Upper lobe of right lung (tissue), 1 donor: ENCODE measurements at places on chromosomes 4 and X. TPM values are rescaled to one million over a fixed set of nuclear protein-coding genes. Genes with fewer than 3 reads are reported as not detected.

DNA sequence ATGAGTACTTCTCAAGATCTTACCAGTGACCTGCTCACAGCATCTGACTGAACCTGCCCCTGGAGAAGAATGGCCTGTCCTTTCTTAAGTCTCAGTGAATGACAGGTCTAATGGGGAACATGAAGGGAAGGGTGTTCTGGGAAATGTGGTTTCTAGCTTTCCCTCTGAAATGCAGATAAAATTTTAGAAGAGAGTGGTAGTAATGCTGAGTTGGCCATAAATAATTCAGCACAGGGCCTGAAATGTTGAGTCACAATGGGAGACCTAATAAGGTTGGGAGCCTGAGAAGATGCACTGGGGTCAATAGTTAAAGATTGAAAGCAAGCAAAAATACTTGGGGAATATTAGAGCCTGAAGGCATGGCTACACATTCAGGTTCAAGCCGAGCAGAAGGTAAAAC is 214.9 kb upstream of the ARHGAP24 start:
- no peaks in the 10 kb centered on the region for H3K27me3 ChIP-seq
- no peaks in the 10 kb centered on the region for H3K36me3 ChIP-seq
- no peaks in the 10 kb centered on the region for H3K4me1 ChIP-seq
- H3K4me3 ChIP-seq, result no peak overlapping the region

GRCh38 chrX:107760304-107761077 is 15.1 kb downstream of the TSC22D3 start:
- H3K4me3 ChIP-seq, result no peak overlapping the region
- DNase-seq, result no peak
- H3K27me3 ChIP-seq, result no peaks in the 10 kb centered on the region
- H3K36me3 ChIP-seq, result no peaks in the 10 kb centered on the region

GRCh38 chr4:135325264-135325663 is 1123.7 kb upstream of the PABPC4L start:
- no peaks in the 10 kb centered on the region for H3K27me3 ChIP-seq
- H3K4me3 ChIP-seq, result no peak overlapping the region
- no peak overlapping the region for H3K27ac ChIP-seq
- H3K4me1 ChIP-seq, result no peaks in the 10 kb centered on the region

- no peaks in the 10 kb centered on the region for H3K4me1 ChIP-seq
- no peak overlapping the region for H3K4me3 ChIP-seq
- DNase-seq, result no peak
- no peaks in the 10 kb centered on the region for H3K36me3 ChIP-seq
Observed at GRCh38 chr4:132956962-132957361, 192.1 kb upstream of the PCDH10 start.

Gene HERC6
- 13.0 TPM for total RNA-seq
